DMS53 (cell line): ENCODE measurements at places on chromosomes 3 and 15.

DNA sequence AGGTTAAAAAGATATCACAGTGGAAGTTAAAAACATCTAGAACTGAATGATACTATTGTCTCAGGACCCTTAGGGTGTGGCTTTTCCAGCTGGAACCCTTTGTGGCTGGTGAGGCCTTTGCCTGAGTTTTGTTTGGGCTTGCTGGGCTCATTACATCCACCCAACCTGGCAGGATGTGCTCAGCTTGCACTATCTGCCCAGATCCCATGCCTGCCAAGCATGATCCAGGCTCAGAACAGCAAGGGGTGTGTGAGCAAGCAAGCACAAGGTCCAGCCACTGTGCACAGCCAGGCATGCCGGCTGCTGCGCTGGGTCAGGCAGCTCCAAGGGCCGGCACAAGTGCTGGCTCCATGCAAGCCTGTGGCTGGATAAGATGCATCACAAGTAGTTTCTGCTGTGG is 512.7 kb upstream of the CDIN1 start:
- no peak for DNase-seq

- no peak for DNase-seq
Observed at GRCh38 chr3:40845447-40845846, 320.7 kb downstream of the ZNF621 start.

DNA sequence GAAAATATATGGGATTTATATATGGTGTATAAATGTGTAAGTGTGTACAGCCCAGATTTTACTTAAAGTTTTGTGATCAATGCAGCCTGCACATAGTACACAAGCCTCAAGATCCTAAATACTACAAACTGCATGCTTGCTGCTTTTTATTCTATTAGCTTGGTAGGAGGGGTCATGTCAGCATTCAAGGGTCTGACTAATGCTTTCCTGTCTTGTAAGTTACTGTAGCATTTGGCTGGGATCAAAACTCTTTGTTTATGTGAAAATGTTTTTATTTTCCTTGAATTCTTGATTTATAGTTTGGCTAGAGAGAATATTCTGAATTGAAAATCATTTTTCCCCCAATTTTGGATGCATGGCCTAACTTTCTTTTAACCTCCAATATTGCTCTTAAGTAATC is 370.9 kb downstream of the NSUN3 start:
- DNase-seq, result no peak

DNA sequence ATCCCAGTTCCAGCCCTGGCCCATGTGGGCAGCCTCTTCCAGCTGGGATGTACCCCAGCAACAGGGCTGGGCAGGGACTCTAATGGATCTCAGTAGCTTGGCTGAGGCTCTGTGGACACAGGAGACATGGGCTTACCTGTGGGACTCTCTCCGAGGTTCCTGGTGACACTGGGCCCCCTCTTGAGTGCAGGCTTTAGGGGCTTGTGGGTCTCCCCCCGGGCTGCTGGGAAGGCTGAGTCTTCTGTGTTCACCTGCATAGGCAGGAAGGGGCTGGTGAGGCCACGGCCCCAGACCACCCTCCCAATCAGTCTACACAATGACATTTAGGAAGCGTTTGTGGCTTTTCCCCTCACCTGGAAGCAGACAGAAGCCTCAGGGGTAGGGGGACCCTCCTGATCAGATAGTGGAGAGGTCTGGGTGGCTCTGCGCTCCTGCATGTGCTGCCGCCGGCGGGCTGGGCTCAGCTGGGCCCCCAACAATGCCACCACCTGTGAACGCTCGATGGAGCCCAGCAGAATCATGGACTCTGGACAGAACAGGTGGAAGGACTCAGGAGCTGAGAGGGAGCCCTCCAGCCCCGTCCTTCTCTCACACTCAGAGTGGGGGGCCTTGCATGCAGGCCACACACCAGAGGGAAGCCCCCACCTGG is 8.4 kb downstream of the CLCN2 start:
- DNase-seq, result no peak

GRCh38 chr15:37084602-37085001 is 15.7 kb downstream of the MEIS2 start:
- DNase-seq, result no peak

GRCh38 chr3:169953462-169954141 is 13.0 kb upstream of the SEC62 start:
- DNase-seq, result no peak

DNA sequence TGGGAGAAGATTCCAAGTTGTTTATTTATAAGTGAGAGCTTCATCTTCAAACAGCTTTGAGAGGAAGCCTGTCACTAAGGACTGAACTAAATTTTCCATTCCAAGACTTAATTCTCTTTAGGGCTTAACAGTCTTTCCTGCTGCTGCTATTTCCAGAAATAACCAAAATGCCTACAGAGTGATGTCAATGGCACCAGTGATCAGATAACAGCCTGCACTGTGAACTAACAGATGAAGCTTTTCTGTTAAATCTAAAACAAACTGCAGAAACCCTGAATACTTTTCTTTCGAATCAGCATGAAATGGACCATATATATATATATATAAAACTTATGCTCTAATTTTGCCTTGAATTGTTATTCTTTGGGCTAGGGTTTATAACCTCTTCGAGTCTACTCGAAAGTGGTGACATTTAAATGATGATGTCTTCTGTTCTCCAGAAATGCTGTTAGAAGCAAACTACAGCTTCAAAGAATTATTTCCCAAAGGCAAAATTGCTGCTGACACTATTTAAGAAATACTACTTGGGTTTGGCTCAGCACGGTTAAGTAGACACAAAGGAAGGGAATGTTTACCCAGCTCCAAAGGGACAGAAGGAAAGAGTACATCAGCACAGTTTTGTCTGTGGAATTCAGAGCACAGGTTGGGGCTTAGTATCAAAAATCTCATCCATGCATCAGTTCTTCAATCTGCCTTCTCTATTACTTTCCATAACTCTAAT is 238.5 kb upstream of the LRRN1 start:
- DNase-seq, result no peak

- DNase-seq, result no peak
Observed at GRCh38 chr3:52473026-52473425, 17.6 kb downstream of the NISCH start.

DNA sequence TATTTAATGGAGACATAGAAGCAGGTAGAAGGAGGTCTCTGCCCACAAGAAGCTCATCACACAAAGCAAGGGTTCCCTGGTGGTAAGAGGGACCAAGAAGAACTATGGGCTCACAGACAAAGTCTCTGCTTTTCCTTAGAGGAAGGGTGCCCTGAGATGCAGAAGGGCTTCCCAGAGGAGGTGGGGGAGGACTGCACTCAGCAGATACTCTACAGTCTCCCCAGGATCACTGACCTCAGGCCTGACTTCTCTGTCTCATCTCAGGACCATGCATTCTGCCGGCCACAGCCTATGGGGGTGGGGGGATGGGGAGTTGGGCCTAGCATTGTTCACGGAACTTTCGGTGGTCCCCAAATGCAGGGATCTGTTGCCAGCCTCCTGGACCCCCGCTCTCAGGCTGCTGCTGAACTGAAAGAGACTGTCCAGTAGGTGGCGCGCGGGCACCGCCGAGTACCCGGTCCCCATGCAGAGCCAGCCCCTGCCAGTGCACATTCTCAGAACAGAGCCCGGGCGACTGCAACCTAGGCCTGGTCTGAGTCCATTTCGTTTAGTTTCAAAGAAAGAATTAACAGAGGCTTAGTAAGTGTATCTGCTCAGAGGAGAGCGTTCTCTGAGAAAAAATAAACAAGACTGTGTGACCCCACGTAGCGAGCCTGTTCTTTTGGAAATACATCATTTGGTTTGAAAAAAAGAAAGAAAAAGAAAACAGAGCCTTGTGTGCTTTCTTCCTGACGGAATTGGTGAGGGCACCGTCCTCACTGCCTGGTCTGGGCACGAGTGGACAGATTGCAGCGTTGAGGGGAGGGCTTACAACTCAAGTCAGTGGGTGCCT is 74.1 kb downstream of the LRTM1 start:
- DNase-seq, result peak; percentile 55

GRCh38 chr3:65607101-65607500 is 431.6 kb downstream of the MAGI1 start:
- no peak for DNase-seq

- DNase-seq, result no peak
Observed at GRCh38 chr15:83462953-83463433, 15.9 kb downstream of the SH3GL3 start.

GRCh38 chr3:123605789-123606234 is 21.0 kb upstream of the HACD2 start:
- peak; percentile 83 for DNase-seq

- DNase-seq, result no peak
Observed at GRCh38 chr15:73981761-73982221, 10.3 kb downstream of the STOML1 start.

- no peak for DNase-seq
Observed at GRCh38 chr15:68992696-68993095, 21.8 kb upstream of the NOX5 start.

GRCh38 chr3:184184546-184185230 is 1.3 kb upstream of the ABCF3 start:
- no peak for DNase-seq

DNA sequence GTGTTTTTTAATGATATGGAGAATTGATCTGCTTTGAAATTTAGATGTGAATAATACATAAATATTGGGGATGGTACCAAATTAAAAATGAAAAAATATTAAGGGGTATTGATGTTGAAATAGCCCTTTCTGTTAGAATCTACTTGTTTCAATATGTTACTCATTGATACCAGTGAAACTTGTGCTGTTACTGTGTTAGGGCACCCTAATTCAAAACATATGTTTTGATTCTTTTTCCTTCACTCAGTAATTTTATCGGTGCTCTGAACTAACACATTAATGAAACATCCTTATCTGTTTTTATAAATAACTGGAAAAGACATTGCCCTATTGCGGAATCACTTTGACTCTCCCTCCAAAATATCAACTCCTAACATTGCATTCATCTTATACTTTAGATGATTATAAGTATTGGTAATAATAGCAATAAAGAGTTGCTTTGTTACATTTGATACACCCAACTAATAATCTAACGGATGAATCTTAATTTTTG is 52.0 kb upstream of the CCNB2 start:
- DNase-seq, result no peak

GRCh38 chr3:78273326-78273725 is 1233.4 kb downstream of the ROBO2 start:
- DNase-seq, result no peak

- no peak for DNase-seq
Observed at GRCh38 chr3:62013951-62014350, 359.4 kb downstream of the FEZF2 start.

- no peak for DNase-seq
Observed at GRCh38 chr3:44104043-44104442, 137.6 kb upstream of the TOPAZ1 start.

DNA sequence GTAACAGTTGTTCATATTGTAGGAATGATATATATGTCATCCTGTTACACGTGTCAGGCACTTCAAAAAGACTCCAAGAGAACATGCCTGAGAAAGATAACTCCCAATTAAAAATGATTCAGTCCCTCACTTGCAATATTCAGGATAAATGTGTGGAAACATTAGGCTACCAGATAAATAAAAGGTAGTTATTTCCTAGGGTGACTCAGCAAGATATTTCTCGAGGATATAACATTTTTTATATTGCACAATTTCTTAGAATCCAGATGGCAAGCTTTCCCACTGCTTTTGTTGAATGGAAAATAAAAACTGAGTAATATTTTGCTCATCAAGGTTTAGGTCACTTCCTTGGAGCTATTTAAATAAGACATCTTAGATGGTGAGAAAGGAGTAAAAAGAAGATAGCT is 181.4 kb downstream of the GAP43 start:
- DNase-seq, result no peak

DNA sequence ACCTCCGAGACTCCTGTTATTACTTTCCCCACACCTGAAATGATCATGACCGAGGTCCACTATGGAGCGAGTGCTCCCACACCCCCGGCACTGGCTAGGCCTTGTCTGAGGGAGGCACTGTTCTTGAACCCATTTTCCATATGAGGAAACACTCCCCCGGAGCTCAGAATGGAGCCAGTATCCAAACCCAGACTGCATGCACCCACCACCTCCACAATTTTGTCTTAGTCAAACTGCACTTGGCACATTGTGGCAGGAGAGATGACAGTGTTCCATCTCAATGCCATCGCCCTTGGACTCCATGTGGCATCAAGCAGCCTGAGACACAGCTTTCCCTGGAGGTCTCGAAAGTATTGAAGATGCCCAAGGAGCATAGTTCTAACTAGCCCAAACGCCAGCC is 154.1 kb downstream of the NUP210 start:
- DNase-seq, result no peak
